ENCODE measurements at places on chromosomes 3 and 15. TPM values are rescaled to one million over a fixed set of nuclear protein-coding genes. Genes with fewer than 3 reads are reported as not detected.

MYL3 gene
- polyA plus RNA-seq = 20.1 TPM

- DNase-seq = no peak
Measured at GRCh38 chr3:127867986-127868385, 45.7 kb upstream of the MGLL start.

DNA sequence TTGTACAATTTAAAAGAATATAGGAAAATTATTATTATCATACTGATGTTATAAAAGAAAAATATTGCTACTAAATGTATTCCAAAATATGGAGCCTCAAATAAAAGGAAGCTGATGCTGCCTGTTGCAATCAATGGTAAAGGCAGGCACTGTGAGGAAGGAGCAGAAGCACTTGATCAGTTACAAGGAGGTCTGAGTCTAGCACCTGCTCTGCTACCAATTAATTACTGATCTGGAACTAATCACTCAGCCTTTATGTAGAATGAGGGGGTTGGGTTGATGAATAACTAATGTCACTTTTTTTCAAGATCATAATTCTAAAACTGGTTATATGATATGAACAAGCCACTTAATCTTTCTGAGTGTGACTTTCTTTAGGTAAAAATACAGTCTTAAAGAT lies 5.5 kb downstream of the ADGRG7 start:
- DNase-seq = no peak

DNA sequence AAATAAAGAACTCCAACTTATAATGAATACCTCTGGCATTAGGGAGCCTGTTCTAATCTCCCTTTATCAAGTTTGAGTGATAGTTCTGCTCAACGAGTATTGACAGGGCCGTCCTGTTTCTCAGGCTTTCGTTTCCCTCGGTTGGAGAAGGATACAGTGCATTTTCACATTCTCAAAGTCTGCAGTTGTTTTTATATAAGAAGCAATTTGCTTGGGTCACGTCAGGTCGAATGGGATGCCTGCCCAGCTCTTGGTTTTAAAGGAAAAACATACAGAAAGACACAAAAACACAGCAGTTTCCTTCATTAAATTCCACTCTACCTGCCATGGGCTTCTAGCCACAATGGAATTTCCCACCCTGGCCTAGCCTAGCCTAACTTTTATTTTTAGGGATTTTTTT lies 366.3 kb downstream of the TIGIT start:
- DNase-seq = peak; percentile 29

DNA sequence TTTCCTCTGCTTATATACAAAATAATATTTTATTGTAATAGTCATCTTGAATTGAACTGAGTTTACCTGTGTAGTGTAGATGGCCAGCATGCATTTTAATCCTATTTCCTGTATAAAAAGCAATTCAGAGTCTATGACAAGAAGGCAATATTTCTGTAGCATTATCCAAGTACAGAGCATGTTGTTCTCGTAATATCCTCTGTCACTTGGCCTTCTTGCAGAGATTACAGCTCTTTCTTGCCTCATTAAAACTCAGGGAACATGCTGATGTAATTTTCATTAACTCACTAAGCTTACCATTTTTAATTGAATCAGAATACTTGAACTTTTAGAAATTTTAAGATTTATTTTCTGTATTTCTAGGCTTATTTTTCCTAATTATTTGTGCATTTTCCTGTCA lies 203.3 kb upstream of the AGTR1 start:
- DNase-seq = no peak

AHSG gene
- polyA plus RNA-seq = 0.62 TPM

- peak; percentile 41 for DNase-seq
Measured at GRCh38 chr3:9067352-9067975, 104.2 kb upstream of the RAD18 start.

FAM81A gene
- polyA plus RNA-seq = 30.7 TPM

ZNF80 gene
- polyA plus RNA-seq = 0.15 TPM

SLC24A5 gene
- 2.0 TPM for polyA plus RNA-seq

DNA sequence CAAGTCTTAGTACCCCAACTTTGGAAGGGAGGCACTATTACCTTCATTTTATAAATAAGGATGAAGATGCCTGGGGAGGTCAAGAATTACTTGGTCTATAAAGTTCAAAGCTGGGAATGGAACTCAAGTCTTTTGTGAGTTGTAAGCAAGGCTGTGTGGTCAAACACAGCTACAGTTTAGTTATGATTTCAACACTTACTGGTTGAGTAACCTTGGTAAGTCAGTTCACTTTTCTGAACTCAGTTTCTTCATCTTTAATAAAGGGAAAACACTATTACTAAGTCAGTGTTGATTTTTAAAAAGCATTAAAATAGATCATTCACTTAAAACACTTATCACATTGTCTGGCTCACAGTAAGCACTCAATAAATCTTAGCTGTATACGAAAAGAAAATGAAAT lies 200.4 kb upstream of the ADAMTS9 start:
- DNase-seq = no peak

Data from left kidney (tissue), 8 donors.